GF-D8 (cell line): ENCODE measurements at places on chromosomes 12 and 14.
A peak's percentile ranks its signal among the peaks of the same experiment; 100 is the strongest.

DNA sequence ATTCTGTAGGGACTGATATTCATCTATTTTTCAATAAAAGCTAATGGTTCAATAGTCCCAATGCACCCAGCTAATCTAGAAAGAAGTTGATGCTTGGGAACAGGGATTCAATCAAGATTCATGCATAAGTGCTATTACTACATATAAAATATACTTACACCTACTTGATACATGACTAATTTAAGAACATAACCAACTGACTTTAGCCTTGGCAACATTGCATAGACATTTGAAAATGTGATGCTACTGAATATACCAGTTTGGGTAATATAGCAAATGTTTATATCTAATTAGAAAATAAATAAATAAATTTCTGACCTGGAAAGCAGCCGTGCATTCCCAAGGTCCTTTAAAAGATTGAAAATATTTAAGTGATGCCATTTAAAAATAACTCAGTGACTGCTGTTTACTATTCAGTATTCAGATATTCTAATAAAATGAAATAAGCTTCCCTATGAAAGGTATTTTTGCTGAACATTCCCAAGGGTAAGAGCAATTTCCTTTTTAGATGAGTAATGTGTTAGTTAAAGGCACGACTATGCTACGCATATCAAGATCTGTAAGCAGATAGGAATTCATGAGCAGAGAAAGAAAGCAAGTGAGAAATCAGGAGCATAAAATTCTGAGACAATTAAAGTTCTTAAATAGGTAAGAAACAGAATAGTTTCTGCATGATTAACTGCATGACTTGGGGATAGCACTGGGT, 160.6 kb upstream of the SYT1 start:
- no peak for DNase-seq

- no peak for DNase-seq
Measured at GRCh38 chr12:57693317-57693658, 644 bp upstream of the OS9 start.

GRCh38 chr12:4825011-4825858, 84.5 kb upstream of the KCNA1 start:
- DNase-seq, result peak; percentile 65

DNA sequence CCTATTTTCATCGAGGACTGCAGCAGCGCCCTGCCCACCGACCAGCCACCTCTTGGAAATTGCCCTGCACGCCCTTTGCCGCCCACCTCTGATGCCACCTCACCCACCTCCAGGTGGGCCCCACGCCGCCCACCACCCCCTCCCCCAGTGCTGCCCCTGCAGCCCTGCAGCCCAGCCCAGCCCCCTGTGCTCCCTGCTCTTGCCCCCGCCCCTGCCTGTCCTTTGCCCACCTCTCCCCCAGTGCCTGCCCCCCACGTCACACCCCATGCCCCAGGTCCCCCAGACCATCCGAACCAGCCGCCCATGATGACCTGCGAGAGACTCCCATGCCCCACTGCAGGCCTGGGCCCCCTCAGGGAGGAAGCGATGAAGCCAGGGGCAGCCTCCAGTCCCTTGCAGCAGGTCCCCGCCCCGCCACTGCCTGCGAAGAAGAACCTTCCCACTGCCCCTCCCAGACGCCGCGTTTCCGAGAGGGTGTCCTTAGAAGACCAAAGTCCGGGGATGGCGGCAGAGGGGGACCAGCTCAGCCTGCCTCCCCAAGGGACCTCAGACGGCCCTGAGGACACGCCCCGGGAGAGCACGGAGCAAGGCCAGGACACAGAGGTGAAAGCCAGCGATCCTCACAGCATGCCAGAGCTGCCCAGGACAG, 96.5 kb downstream of the LGMN start:
- DNase-seq, result no peak

DNA sequence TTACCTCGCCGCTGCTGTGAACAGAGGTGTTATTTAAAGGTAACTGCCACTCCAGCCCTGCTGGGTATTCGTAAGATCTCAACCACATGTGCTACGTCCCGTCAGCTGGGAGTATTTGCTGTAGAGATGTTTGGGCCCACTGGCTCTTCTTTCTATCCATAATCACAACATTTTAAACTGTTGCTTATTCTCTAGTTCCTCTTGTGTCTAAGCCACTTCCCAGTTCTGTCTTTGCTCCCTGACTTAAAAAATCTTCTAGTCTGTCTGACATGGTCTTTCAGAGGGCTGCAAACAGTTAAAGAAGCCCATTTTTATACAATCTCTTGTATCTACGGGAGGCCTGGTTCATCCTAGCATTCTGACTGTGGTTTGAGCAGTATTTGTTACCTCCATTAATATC, 33.2 kb upstream of the HELB start:
- DNase-seq, result peak; percentile 23

DNA sequence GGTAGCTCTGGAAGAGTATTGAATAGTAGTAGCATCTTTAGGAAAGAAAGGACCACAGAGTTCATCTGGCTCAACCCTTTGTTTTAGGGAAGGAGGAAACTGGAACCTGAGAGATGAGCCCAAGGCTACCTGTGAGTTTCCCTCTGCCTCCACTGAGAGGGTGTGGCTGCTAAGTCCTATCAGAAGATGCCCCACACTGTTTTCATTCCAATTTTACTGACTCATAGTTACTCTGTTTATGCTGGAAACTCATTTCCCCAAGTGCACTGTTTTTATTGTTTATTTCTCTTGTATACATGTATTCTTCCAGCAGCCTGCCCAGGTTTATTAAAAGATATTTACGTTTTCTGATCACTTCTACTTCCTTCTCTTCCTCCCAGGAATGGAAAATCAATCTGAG, 127.4 kb upstream of the ARHGAP5 start:
- DNase-seq, result no peak

DNA sequence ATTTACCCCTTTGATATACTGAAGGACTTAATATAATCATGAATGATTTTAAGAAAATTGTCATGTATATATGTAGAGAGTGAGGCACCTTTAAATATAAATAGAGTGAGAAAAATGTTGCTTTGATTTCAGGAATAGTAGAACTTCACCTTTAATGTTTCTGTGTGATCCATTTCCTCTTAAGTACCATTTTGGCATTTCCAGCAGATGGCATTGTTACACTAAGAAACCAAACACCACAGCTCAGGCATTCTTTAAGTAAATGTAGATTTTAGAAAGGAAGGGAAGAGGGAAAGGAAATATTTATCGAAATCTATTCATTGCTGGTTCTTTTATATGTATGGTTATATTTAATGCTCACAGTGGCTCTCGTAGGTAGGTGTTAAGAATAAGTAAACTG, 556.7 kb upstream of the FBXO33 start:
- DNase-seq, result no peak

DNA sequence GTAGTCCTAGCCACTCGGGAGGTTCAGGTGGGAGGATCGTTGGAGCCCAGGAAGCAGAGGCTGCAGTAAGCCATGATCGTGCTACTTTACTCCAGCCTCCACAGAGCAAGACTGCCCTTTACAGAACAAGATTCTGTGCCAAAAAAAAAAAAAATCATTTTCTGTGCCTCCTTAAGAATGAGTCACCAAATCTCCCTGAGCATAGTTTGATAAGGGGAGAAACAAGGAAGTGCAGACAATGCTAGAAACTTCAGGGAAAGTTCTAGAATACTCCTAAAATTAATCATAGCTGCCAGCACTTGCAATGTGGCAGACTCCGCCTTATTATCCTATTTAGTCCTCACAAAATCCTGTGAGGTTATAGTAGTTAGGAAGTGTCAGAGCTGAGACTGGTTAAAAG, 74.5 kb downstream of the KCNK10 start:
- no peak for DNase-seq
